ENCODE measurements at places on chromosomes 2 and 18.

- no peaks in the 10 kb centered on the region for H3K4me1 ChIP-seq
- no peaks in the 10 kb centered on the region for H3K27me3 ChIP-seq
- H3K27ac ChIP-seq: no peak overlapping the region
- H3K4me3 ChIP-seq: no peak overlapping the region
- DNase-seq: no peak
These were observed 43.7 kb downstream of the POU3F3 start for GRCh38 chr2:104897515-104898184.

GRCh38 chr2:81084101-81084500 lies 779.5 kb upstream of the LRRTM1 start:
- peaks cover 8% of the 10 kb centered on the region for H3K36me3 ChIP-seq
- H3K4me3 ChIP-seq: no peak overlapping the region
- H3K27me3 ChIP-seq: no peaks in the 10 kb centered on the region
- H3K27ac ChIP-seq: no peak overlapping the region

- no peaks in the 10 kb centered on the region for H3K4me1 ChIP-seq
- no peak for DNase-seq
- no peak overlapping the region for H3K27ac ChIP-seq
- H3K36me3 ChIP-seq: no peaks in the 10 kb centered on the region
- H3K27me3 ChIP-seq: peaks cover 21% of the 10 kb centered on the region
These were observed 18.1 kb downstream of the REG1A start for GRCh38 chr2:79138385-79138784.

DNA sequence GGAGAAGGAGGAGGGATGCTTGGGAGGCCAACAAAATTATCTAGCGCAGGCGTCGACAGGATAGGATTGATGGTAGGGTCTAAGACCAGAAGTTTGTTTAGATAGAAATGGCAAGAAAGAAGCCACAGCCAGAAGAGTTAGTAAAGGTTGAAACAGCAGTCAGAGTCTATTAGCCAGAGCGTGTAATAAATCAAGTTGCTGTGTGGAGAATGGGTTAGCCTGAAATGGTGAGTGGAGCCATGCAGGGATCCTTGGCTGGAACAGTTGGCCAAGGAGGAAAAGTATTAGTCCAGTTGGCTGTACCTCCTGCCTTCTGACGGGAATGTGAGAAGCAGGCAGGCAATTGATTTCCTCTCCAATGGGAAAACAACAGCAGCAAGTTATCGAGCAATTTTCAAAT lies 190.7 kb upstream of the CCDC68 start:
- H3K27ac ChIP-seq: no peak overlapping the region
- no peak overlapping the region for H3K4me3 ChIP-seq
- no peaks in the 10 kb centered on the region for H3K36me3 ChIP-seq
- H3K4me1 ChIP-seq: no peaks in the 10 kb centered on the region
- DNase-seq: no peak
- H3K27me3 ChIP-seq: peaks cover 6% of the 10 kb centered on the region

GRCh38 chr2:3127710-3128109 lies 249.9 kb downstream of the EIPR1 start:
- no peaks in the 10 kb centered on the region for H3K27me3 ChIP-seq
- DNase-seq: no peak
- H3K27ac ChIP-seq: no peak overlapping the region
- H3K4me3 ChIP-seq: no peak overlapping the region
- H3K4me1 ChIP-seq: no peaks in the 10 kb centered on the region
